ENCODE measurements at places on chromosomes 7 and 10.

GRCh38 chr10:35040760-35041501 lies 49.2 kb downstream of the CUL2 start:
- no peak for DNase-seq

GRCh38 chr7:51705701-51706100 lies 389.1 kb upstream of the COBL start:
- DNase-seq, result no peak

DNA sequence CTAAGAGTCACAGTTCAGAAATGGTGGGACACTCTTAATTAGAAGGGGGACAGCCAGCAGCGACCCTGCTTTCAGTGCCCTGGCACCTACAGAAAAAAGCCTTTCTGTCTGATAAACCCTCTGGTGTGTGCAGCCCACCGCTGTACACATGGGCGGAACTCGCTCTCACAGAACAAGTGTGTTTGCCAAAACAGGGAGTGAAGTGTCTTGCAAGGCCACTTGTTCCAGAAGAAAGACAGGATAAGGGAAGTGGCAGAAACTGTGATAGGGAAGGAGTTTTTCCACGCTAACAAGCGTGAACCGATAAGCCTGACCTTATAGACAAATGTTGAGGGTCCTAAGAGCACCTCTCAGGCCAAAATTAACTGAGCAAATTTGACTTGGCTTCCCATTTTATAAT lies 203.7 kb upstream of the TCF7L2 start:
- no peak for DNase-seq

DNA sequence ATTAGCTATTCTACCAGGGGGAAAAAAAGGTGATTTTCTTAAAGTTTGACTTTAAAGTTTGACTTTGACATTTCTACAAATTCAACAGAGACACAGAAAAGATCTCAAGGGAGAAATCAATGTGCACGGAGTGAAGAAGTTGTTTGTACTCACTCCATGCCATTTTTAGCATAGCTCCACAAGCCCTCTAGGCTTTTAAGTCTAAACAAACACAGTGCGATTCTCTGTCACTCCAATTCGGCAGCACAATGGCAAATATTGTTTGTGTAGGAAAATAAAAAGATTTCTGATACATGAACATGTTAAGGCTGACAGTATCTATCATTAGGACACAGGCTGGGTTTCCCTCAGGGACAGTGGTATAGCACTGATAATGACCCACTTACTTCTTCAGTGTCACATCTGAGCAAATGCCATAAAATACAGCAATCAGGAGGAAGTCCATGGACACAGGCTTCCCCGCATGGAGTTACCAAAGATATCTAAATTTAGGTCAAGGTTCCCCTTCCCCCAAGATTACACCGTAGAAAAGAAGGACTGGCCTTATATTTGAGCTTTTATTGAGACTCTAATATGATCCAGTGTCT lies 28.0 kb downstream of the GSAP start:
- no peak for DNase-seq

DNA sequence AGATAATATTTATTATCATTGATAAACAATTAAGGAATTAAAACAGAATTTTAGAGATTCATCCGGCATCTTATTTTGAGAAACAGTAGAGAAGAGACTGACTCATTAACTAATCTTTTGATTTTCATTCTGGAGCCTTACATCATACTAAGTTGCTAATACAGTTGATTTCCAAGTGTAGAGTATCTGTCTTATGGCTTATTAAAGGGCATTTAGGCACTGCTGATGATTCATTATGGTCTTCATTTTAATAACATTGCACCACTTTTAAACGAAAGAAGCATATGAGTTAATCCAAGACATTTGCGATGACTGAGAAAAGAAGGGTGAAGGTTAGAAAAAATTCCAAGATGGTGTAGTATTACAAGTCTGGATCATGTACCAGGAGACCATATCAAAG lies 186.0 kb upstream of the CACNA2D1 start:
- DNase-seq, result no peak

DNA sequence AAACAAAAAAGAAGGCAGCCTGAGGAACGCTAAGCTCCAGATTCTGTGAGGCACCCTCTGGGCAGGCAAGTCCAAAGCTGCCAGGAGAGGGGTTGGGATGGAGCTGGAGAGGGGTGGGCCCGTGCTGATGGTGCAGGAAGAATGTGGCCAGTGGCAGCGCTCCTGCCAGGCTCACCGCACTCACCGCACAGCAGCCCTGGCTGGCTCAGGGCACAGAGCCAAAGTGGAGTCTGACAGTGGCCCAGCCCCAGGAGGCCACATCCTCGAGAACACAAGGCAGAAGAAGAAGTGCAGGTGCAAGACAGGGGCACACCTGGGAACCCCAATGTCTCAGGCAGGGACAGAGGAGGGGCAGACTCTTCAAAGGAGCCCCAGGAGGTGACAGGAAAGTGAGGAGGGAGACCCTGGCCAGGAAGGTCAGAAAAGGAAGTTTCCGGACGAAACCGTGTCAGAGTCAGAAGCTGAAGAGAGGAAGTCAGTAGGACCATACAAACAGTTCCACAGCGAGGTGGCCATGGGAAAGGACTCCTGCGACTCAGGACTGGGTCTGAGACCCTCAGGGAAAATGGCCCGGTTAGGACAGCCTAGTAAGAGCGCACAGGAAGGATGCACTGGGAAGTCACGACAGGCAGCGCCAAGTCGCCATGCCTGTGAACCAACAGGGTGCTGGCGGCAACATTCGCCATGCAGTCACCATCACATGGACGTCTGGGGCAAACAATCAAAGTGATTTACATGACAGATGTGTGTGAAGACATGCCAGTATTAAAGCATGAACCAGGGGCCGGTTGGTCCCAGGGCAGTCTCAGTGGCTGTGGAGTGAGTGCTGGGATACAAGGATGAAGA lies 54.4 kb downstream of the COBL start:
- DNase-seq, result no peak

- DNase-seq, result no peak
Observed at GRCh38 chr7:81883801-81884393, 114.0 kb upstream of the HGF start.

DNA sequence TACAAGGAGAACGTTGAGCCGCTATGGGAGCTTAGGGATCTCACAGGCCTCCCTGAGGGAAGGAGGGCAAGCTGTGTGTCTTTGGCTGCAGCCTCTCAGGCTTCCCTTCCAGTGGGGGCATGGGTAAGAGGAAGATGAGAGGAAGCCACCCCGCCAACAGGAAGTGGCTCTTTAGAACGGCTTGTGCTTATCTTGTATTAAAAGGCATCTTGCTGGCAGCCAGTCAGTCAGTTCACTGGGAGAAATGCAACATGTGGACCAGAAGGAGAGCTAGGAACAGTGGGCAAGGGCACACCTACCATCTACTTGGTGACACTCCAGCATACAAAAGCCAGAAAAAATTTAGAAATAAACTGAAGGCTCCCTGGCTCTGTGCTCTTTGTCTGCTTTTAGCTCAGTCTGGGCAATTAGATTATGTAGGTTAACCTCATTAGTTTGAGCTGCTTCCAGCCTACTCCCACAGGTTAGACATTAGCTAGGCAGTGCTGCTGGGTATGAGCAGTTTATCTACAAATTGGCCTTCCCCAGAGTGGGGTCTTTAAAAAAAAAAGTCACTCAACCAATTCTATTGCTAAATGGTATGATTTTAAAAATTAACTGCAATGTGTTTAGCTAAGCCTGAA lies 595.9 kb downstream of the KCNMA1 start:
- DNase-seq, result no peak

GRCh38 chr10:71597821-71598498 lies 121.6 kb downstream of the C10orf105 start:
- no peak for DNase-seq

DNA sequence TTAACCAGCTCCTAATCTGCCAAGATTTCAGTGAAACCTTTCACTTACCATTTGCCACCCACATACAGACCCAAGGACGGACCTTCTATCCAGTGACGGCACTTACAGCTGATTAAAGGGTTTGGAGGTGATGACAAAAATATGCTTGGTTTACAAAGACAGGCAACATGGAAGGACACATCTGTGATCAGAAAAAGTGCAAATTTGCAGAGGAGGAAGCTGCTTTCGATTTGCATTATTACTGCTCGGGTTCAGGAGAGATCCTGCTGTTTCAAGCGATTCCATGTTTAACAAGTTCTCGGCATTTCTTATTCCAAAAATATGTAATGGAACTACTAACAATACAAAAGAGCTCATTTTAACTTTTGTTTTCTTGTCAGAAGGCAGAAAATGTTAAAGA lies 109.0 kb downstream of the JAZF1 start:
- DNase-seq, result no peak

DNA sequence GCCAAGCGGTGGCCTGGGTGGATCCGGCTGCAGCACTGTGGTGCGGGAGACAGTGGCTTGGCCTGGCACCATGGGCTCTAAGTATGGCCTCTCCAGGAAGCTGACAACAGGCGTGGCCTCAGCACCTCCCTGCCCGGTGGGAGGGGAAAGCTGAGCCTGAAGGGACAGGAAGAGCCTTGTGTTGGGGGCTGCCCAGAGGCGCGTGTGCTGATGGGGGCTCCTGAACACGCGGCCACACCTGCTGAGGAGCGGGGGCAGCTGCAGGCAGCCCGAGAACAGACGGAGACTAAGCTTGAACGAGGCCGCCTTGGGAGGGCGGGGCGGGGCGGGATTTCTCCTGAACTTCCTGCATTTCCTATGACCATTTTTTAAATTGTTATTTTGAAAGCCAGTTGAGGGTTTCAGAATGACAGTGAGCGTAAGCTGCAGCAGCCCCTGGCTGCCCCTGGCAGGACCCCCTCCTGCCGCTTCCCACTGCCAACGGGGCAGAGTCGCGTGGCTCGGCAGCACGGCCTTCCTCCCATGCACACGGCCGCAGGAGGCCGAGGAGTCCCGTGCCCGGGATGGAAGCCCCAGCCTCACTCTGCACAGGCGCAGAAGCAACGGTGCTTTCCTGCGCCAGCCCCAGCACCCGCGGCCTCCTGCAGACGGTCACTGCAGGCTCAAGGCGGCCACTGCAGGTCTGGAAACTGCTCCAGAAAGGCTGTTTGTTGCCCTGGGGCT lies 43.2 kb downstream of the DPYSL4 start:
- DNase-seq, result no peak

GRCh38 chr10:130463876-130464364 lies 327.7 kb downstream of the GLRX3 start:
- DNase-seq, result no peak

GRCh38 chr7:12350971-12351370 lies 52.7 kb downstream of the VWDE start:
- DNase-seq, result no peak

DNA sequence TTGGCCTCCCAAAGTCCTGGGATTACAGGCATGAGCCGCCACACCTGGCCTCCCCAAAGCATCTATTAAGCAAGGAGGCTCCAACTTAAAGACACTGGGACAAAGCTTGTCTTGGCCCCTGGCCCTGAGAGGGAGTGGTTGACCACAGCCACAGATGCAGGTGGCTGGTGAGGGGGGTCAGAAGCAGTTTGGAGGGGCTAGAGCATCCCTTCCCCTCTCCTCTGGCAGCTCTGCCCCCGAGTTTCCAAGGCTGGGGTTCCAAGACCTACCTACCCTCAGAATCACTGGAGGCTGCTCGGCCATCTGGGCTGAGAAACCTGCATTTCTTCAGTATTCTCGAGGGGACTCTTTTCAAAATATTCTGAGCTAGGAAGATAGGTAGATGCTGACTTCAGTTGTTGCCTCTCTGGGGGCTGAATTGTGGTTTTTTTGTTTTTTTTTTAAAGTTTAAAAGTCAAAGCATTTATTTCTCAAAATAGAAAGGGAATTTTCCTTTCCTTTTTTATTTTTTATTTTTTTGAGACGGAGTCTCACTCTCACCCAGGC lies 32.6 kb downstream of the DDIT4 start:
- no peak for DNase-seq

GRCh38 chr10:89115876-89116627 lies 91.1 kb downstream of the CH25H start:
- DNase-seq, result peak; percentile 82

GRCh38 chr7:22651534-22652243 lies 75.3 kb upstream of the IL6 start:
- peak; percentile 99 for DNase-seq

DNA sequence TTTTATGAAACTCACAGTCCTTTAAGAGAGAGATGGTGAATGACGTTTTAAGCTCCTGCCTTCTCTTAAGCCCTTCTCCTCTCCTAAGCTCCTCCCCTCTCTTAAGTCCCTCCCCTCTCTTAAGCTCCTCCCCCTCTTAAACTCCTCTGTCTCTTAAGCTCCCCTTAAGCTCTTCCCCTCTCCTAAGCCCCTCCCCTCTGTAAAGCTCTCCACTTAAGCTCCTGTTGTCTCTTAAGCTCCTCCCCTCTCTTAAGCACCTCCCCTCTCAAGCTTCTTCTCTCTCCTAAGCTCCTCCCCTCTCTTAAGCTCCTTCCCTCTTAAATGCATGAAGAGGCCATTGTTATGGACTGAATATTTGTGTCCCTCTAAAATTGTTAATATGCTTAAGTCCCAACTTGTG lies 1180.6 kb upstream of the AUTS2 start:
- no peak for DNase-seq

DNA sequence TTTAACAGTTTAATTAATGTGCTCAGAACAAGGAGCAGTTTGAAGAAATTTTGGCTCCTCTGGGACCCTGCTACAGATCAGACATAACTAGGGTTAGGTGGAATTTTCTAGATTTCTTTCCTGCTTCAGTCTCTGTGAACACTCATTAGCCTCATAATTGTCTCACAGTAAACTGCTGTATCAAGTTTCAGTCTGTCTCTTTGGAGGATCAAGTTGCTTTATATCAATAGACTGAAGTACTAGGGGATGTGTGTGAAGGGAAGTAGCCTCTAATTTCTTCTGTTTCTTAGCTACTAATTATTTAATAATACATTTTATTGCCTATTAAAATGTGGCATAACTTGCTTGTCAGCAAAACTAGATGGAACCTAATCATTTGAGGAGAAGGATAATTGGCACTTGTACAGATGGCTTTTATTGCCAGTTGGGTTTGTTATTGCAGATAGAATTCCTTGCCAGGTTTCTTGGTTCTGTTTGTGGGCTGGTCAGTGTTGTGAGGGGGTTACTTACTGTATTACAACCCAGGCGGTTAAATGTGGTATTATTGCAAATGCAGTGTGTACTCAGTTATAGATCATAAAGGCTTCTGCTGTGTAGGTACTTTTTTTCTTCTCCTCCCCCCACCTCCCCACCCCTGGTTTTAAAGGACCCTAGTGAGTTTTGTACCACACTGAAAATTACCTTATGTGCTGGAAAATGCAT lies 758.0 kb downstream of the AUTS2 start:
- DNase-seq, result no peak

GRCh38 chr7:3607847-3608246 lies 306.8 kb downstream of the SDK1 start:
- no peak for DNase-seq

DNA sequence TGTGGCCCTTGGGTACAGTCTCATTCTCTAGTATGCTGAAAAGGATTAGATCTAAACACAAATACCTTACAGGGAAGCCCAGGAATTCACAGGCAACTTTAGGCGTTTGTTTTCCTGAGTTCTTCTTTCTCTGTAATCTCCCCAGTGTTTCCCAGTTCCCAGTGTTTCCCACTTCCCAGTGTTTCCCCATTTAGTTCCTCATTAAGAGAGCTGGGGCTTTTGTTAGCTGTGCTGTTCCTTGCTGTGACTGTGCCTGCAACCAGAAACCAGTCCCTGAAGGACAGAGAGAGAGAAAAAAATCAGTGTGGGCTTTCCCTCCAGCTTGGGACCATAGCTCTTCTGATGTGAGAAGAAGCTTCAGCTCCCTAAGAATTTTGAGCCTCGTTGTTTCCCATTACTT lies 802.9 kb upstream of the COBL start:
- DNase-seq, result no peak

GRCh38 chr10:120403109-120403508 lies 53.9 kb upstream of the PLPP4 start:
- peak; percentile 55 for DNase-seq

GRCh38 chr10:129033340-129033739 lies 433.7 kb upstream of the MGMT start:
- DNase-seq, result no peak

GRCh38 chr10:110865186-110865808 lies 6.4 kb upstream of the PDCD4 start:
- no peak for DNase-seq

Measured in RCC 7860 (cell line).